GM06990 (cell line): ENCODE measurements at places on chromosomes 2 and 18.

GRCh38 chr2:99600981-99601651 is 111.3 kb upstream of the REV1 start:
- DNase-seq, result no peak

DNA sequence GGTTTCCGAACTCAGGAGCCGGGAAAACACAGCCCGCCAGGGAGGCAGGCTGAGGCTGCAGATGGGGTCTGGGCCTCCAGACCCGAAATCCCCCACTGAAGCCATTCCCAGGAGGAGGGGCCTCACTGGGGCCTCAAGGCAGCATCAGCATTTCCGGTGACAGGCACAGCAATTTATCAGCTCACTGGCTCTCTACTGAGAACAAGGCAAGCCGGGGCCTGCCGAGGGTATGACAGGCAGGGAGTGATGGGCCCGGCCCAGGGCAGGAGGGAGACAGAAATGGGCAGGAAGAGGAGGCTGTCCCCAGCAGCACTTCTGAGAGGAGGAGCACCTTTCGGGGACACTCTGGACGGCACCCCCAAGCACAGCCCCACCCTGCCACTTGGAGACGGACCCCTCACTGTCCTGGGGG is 12.5 kb downstream of the SDC1 start:
- peak; percentile 57 for DNase-seq

DNA sequence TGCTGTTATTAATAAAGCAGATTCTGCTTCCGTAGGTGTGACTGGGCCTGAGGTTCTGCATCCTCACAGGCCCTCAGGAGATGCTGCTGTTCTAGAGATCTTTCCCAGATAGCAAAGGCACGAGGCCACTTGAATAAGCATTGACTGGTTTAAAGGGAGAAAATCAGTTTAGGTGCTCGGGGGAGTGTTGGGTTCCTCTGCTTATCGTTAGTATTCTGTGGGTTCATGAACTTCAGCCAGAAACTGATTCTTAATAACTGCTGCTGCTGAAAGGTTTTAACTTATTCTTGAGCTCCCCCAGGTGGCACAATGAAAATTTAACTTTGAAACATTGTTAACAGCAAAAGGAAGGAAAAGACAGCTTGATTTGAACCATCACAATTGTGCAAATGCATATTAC is 56.9 kb downstream of the ITGA6 start:
- no peak for DNase-seq

- peak; percentile 73 for DNase-seq
These were observed 154.3 kb downstream of the EIPR1 start for GRCh38 chr2:3223080-3223923.

GRCh38 chr2:179233083-179233490 is 31.5 kb downstream of the SESTD1 start:
- no peak for DNase-seq

DNA sequence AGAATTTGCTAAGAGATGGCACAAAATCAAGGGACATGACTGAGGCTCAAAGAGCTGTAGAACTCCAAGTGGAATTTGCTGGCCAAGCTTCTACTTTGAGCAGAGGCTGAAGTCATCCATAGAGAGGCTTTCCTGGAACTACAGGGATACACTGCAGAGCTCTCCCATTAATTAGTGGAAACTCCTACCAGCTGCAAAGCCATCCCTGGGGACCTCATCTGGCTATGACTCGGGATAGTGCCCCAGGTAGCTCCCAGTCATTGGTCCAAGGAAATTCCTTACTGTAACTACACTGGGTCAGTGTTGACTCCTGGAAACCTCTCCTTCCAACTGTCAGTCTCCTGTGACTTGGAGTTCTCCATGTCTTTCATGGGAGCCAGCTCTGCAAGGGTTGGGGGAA is 10.5 kb upstream of the GALM start:
- DNase-seq, result no peak

GRCh38 chr2:160876765-160877164 is 283.5 kb upstream of the TANK start:
- DNase-seq, result no peak

- DNase-seq, result no peak
These were observed 94.5 kb upstream of the MYCN start for GRCh38 chr2:15845737-15846405.
